NCI-H1930 (cell line): ENCODE measurements at places on chromosomes 4 and X.

DNA sequence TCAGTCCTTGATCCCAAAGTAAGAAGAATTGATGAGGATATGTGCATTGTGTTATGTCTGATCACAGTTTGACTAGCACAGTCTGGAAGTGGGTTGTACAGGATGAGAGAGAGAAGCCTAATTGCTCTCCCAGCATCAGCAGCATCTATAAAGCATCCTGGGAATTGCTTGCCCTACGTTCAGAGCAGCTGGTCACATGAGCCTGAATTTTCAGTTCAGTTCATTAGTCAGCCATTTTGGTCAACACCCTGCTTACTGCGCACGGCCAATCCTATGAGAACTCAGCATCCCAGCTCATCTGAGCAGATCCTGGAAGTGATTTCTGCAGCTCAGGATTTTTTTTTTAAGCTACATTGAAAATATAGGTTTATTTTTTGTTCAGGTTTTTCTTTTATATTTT is at the start of gene RUFY3:
Gene RUFY3 (plus strand): TSS at position 218 of the 400 bp plus-strand sequence. CDS start 610 bp downstream, outside the sequence.
- peak; percentile 90 for DNase-seq

GRCh38 chr4:36043901-36044300 is 200.4 kb downstream of the ARAP2 start:
- no peak for DNase-seq

GRCh38 chr4:110119880-110120279 is 78.5 kb downstream of the ELOVL6 start:
- no peak for DNase-seq

DNA sequence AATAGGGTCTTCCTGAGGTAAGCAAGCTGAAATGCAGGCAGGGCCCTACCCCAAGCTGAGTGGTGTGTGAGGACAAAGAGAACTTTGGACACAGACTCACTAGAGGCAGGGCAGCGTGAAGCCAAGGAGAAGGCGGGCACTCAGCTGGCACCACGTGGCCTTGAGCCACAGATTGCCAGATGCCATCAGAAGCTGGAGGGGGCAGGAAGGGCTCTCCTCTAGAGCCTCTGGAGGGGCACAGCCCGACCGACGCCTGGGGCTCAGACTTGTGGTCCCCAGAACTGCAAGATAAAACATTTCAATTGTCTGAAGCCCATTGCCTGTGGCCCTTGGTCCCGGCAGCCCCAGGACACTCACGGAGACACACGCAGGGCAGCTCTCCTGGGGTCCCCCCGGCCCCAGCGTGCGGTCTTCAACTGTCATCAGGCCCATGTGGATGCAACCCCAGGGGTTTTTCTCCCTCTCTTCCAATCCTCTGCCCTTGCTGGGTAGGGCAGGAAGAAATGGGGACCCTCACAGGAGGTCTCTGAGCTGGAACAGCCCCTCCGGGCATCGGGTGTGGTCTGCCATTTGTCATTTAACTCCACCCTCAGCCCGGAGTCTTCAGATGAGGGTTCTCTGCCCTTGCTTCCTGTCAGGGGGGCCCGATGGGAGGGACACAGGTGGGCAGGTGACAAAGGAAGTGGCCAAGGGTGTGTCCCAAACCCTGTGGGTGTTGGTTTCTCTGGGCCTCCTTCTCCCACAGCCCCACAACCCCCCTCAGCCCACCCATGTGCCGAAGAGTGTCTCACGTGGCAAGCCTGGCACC is 22.2 kb downstream of the HMX1 start:
- DNase-seq = no peak

- no peak for DNase-seq
Observed at GRCh38 chr4:2927016-2927695, 36.0 kb downstream of the NOP14 start.

DNA sequence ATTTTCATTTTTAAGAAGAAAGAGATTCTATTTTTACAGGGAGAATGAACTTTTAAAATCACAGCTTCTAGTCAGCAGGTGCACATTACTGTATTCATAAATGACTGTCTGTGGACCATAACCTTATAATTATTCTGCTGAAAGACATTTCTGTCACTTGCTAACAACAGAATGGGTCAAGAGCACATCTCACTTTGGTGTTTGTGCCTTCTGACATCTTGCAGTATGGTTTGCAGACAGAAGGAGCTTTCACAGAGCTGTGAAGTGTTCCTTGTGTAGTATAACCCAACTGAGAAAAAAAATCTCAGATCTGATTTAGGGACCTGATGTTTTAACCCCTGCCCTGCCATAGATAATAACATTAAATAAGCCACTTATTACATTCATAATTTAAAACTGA is 131.4 kb upstream of the CTSO start:
- no peak for DNase-seq

- DNase-seq = no peak
Observed at GRCh38 chr4:67587156-67587555, 28.6 kb downstream of the STAP1 start.

DNA sequence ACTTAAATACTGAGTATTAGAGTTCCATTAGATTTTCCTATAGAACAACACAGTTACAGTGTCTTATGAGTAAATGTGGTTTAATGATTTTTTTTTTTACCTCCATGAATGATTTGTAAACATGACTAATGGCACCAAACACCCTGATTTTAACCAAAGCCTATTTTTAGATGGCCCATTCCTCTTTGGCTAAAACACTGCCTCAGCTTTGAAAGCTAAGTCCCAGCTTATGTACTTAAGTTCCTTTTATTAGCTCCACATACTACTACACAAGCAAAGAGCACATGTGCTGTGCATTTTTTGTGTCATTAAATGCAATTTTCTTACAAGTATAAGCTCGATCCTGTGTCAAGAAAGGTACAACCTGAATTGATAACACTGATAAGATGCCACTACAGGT is 575.6 kb upstream of the PITX2 start:
- DNase-seq = no peak

GRCh38 chrX:40394302-40394701 is 186.5 kb upstream of the ATP6AP2 start:
- no peak for DNase-seq

DNA sequence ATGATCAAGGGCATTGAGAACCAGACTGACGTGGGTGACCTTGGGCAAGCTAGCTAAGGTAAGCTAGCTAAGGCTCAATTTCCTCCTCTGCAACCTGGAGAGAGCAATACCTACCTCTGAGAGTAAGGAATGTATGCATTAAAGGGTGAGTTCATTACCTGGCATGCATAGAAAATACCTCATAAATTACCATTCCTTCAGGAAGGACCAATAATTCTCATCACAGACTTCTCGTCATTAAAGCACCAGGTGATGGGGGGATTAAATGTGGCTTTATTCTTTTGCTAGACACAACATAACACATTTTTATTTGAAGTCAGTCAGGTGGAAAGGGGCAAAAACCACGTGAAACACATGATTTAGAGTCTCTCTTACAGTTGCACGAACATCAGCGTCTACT is 21.5 kb downstream of the EGFL6 start:
- DNase-seq = no peak

- peak; percentile 7 for DNase-seq
Observed at GRCh38 chrX:19739683-19740082, 147.7 kb downstream of the SH3KBP1 start.

- no peak for DNase-seq
Observed at GRCh38 chr4:12889054-12889453, 595.1 kb downstream of the RAB28 start.

DNA sequence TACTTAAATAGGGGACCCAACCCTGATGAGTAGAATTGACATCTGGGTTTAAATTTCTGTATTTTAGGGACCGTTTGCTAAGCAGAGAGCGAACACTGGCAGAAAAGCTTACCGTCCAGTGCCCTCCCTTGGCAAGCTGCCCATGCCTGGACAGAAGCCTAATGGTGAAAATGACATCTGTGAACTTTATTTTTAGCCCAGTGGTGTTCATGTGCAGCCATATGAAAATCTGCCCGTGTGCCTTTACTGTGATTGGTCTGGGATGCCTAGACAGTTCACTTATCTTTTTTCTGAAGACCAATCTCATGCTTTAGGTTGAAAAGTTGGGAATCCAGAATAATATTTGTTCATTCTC is 1.1 kb downstream of the STBD1 start:
- DNase-seq = no peak

DNA sequence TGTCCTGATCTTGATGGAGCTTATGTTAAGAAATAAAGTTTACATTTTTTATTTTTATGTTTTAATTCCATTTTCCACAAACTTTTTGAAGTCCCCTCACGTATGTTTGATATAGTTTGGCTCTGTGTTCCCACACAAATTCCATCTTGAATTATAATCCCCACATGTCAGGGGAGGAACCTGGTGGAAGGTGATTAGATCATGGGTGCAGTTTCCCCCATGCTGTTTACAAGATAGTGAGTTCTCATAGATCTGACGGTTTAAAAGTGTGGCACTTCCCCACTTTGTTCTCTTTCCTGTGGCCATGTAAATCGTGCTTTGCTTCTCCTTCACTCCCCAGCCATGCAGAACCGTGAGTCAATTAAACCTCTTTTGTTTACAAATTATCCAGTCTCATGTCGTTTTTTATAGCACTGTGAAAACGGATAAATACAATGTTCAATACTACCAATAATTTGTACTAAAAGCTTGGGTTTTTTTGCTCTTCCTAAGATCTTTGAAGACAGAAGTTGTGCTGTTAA is 89.8 kb downstream of the PAPSS1 start:
- DNase-seq = no peak

- no peak for DNase-seq
Observed at GRCh38 chr4:26782830-26783202, 77.8 kb upstream of the STIM2 start.

- DNase-seq = no peak
Observed at GRCh38 chr4:8372506-8372905, 68.0 kb downstream of the ACOX3 start.

GRCh38 chr4:142272452-142272851 is 573.6 kb downstream of the INPP4B start:
- no peak for DNase-seq

DNA sequence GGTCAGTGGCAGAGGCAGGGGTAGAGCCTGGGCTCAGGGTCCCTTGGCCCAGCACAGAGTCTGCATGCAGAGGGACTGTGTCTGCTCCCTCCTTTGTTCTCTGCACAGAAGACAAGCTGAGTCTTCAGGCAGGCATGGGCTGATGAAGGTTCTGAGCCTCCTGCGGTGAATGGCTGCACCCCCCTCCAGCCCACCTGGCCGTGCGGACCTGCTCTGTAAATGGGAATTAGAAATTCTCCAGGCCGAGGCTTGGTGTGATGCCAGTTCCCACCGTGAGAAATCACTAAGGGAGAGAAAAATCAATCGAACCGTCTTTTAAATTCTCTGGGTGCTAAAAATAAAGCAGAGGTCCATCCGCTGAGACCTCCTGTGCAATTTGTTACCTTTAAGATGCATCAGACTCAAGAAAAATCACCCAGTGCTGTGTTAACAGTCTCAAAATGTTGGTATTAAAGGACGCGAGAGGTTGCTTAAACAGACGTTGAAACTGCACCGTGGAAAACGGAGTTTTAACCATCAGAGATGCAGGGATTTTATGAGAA is 96.0 kb downstream of the WFS1 start:
- no peak for DNase-seq

DNA sequence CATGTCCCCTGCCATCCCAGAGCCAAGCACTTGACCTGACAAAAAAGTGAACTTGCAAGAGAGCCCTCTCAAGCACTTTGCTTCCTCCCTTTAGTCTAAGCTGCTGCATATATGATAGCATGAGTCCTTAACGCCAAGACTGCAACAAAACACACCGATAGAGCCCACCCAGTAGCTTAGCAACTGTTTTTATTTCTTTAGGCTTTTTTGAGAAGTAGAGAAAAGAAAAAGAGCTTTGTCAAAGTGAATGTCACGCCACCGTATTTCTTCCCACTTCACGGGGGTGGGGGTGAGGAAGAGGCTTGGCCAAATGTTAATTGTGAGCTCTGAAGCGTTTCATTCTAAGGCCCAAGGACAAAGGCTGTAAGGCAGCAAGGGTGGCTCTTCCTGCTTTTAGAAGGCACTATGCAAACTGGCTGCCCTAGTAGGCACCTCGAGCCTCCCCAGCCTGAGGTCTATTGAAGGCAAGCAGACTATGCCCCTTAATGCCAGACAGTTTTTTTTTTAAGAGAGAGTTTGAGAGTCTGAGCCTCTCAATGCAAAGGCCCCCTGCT is 138.6 kb downstream of the HS6ST2 start:
- DNase-seq = no peak

DNA sequence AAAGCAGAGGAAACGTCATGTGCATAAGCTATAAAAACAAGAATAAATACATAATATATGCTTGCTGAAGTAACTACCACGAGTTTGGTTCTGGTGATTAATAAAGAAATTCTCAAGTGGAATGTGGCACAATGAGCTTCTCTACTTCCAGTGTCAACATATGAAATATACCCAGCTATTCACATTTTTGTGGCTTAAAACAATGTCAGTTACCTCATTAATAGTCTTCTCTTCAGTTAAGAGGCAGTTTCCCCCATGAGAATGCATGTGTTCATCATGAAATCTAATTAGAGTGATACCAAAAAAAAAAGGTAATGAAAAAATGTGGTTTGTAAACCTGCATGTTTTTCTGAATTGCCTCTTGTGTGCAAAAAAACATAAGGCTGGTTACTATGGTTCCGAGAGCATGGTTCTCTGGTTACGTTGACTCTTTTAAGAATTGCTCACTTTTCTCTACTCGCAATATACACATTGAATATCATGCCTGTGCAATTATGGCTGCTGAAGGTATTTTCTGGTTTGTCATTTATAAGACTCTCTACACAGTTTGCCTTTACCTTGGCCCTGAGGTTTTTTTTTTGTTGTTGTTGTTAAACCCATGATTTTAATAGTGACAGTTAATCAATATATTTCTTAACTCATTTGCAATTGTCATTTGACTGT is 108.2 kb downstream of the PCDH7 start:
- no peak for DNase-seq

- DNase-seq = no peak
Observed at GRCh38 chr4:144582975-144583374, 63.0 kb upstream of the HHIP start.

DNA sequence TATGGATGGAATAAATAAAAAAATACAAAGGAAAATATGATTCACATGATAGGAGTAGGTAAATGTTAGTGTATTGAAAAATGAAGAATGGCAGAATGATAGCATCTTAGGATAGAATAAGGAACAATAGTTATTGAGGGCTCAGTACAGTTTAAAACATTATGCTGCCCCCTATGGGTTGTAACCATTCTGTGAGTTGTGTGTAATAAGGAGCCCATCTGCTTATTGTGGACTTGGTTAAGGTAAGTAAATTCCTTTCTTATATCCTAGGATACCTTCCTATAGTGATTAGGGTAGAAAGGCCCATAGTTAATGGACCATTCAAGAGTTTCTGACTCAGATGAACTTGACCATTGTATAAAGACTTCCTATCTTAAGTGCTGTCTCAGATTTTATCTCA is 195.8 kb downstream of the PDHA2 start:
- no peak for DNase-seq

DNA sequence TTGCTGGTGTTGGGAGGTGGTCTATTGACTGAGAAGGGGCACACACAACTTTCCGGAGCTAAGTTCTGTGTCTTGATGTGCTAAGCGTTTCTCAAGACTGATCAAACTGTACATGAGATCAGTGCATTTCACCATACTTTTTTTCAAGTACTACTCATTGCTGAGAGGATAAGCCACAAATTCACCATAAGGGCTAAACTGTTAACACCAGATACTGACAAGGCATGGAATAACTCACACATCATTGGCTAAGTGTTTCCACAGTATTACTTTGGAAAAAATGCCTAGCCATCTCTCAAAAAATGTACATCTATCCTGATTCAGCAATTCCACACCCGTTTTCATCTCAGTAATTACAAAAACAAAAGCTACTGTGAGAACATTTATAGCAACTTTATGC is 13.0 kb downstream of the RBMX start:
- no peak for DNase-seq
